ENCODE measurements at places on chromosomes 3 and 15. TPM values are rescaled to one million over a fixed set of nuclear protein-coding genes. Genes with fewer than 3 reads are reported as not detected.

DNA sequence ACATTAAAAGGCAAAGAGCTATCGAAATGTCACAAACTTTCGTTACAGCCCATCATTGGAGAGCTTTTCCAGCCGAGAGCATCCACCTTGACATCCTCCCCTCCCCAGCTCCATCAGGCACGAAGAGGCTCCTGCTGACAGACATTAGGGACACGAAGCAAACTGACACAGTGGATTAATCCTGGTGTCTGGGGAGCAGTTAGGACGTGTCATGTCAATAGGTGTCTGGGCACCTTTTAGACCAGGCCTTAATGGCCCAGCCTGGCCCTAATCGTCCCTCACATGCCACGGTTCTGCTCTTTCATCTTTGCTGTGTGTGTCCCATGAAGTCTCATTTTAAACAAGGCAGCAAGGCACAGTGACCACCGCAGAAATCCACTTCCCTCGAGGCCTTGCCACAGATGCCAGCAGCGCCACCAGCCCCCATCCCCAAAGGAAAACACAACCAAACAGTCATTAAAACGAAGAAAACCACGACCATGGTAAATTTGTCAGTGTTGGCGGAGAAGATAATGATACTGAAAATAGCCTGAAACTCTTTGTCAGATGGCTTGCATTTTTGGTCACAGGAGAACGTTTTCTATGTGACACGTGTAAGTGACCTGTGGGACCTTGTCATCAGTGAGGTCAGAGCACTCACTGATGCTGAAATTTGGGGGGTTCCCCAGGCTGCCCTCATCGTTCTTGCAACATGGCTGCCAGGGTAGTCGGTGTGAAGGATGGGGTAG, 16.3 kb upstream of the PCSK6 start:
- peaks cover 11% of the 10 kb centered on the region for H3K4me1 ChIP-seq
- peaks cover 3% of the 10 kb centered on the region for H3K27me3 ChIP-seq
- H3K27ac ChIP-seq: no peak overlapping the region
- no peak overlapping the region for H3K4me3 ChIP-seq

GRCh38 chr3:150603980-150604319, 829 bp downstream of the SELENOT start:
- peak overlapping the region; percentile 73 for H3K4me3 ChIP-seq
- no peak for DNase-seq
- H3K27ac ChIP-seq: peak overlapping the region; percentile 98
- H3K27me3 ChIP-seq: no peaks in the 10 kb centered on the region
- peaks cover 53% of the 10 kb centered on the region for H3K4me1 ChIP-seq

- no peak overlapping the region for H3K27ac ChIP-seq
- H3K4me1 ChIP-seq: no peaks in the 10 kb centered on the region
- H3K36me3 ChIP-seq: no peaks in the 10 kb centered on the region
- no peak for DNase-seq
- H3K27me3 ChIP-seq: no peaks in the 10 kb centered on the region
- H3K4me3 ChIP-seq: no peak overlapping the region
Observed at GRCh38 chr3:183472155-183472554, 43.7 kb upstream of the MCF2L2 start.

The PGBD4 gene
- 7.6 TPM for total RNA-seq

DNA sequence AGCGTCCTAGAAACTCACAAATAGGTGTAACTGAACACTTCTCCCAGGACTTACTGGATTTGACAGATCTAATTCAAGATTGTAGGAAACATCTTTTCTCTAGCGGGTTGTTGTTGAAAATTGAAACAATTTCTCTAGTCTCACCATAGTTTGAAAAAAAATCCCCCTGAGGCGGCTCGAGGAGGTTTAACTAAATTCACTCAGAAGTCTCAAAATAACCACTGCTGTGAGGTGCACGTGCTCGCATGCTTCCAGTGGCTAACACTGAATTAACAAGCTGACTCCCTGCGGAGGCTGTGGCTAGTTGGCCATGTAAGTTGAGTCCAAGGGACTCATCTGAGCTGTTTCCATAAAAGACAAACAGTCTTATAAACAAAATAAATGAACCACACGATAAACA, 503.9 kb downstream of the OCA2 start:
- H3K27ac ChIP-seq: no peak overlapping the region
- no peaks in the 10 kb centered on the region for H3K4me1 ChIP-seq
- no peak overlapping the region for H3K4me3 ChIP-seq
- no peak for DNase-seq

DNA sequence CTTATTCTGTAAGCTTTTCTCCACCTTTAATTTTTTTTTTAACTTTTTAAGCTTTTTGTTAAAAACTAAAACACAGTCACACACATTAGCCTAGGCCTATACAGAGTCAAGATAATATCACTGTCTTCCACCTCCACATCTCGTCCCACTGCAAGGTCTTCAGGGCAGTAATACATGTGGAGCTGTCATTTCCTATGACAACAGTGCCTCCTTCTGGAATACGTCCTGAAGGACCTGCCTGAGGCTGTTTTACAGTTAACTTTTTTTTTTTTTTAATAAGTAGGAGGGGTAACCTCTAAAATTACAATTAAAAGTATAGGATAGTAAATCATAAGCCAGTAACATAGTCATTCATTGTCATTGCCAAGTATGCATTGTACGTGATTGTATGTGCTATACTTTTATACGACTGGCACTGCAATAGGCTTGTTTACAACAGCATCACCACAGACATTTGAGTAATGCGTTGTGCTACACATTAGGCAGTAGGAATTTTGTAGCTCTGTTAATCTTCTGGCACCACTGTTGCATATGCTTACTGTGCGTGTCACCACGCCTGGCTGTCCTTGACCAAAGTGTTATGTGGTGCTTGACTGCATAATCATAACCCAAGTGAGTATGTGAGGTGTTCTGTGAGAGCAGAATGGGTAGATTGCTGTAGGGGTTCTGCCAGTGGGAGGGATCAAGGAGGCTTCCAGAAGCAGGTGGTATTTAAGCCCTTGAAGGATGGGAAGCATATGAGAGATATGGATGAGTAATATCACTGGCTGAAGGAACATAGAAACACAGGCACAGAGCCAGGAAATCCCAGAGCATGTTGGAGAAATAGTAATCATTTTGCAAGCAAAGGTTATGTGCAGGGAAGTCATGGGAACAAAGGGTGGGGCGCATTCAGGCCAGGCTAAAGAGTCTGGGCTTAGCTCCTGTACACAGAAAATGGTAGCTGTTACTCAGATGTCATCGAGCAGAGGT, 18.3 kb downstream of the FBXO22 start:
- H3K27me3 ChIP-seq: no peaks in the 10 kb centered on the region
- peak overlapping the region; percentile 53 for H3K27ac ChIP-seq
- peaks cover 22% of the 10 kb centered on the region for H3K4me1 ChIP-seq
- DNase-seq: peak; percentile 65

DNA sequence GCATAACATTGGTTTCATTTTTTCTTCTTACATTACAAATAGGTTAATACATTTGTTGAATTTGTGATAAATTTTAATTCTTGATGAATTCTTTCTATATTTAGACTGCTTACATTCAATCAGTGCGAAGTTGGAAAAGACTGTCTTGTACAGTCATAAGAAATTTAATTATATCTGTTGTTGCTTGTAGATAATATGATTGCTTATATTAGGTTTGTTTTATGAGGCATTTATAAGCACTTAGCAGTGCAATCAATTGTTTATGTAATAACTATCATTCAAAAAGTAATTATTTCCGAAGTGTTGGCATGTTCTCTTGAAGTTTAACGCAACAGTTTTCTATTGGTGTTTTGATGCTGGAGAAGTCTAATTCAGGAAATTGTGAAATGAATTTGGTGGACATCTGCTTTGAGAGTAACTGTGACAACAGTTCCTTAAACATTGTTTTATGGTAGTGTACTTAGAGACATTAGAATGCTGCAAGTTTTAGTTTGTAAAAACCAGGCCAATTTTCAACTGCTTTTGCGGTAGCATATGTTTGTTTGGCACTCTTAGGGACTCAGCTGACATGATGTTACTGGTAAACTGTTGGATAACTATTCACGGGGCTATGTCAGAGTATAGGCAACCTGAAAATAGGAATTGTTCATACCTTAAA, 99.7 kb downstream of the NAALADL2 start:
- H3K4me1 ChIP-seq: no peaks in the 10 kb centered on the region
- no peak overlapping the region for H3K27ac ChIP-seq
- no peak overlapping the region for H3K4me3 ChIP-seq
- no peaks in the 10 kb centered on the region for H3K36me3 ChIP-seq
- DNase-seq: no peak
- H3K27me3 ChIP-seq: no peaks in the 10 kb centered on the region

- no peak overlapping the region for H3K27ac ChIP-seq
- no peaks in the 10 kb centered on the region for H3K36me3 ChIP-seq
- H3K27me3 ChIP-seq: no peaks in the 10 kb centered on the region
- H3K4me1 ChIP-seq: no peaks in the 10 kb centered on the region
Observed at GRCh38 chr3:63624941-63625560, 27.4 kb upstream of the SNTN start.

DNA sequence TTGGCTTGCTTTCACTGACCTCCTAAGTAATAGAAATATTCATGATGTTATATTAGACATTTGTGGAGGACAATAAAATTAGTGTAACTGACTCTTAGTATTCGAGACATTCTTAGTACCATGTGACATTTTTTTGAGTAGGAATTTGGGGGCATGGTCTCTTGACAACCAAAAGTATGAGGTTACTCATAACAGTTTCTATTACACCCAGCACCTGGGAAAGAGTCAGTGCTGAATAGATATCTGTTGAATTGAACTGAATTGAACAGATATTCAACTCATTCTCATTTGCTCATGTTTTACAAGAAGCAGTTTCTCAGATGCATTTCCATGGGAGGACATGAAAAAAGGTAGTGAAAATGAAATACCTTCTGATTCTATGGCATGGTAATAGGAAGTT, 84.4 kb downstream of the CMSS1 start:
- no peak for DNase-seq
- H3K4me1 ChIP-seq: no peaks in the 10 kb centered on the region
- H3K4me3 ChIP-seq: no peak overlapping the region
- no peaks in the 10 kb centered on the region for H3K36me3 ChIP-seq

DNA sequence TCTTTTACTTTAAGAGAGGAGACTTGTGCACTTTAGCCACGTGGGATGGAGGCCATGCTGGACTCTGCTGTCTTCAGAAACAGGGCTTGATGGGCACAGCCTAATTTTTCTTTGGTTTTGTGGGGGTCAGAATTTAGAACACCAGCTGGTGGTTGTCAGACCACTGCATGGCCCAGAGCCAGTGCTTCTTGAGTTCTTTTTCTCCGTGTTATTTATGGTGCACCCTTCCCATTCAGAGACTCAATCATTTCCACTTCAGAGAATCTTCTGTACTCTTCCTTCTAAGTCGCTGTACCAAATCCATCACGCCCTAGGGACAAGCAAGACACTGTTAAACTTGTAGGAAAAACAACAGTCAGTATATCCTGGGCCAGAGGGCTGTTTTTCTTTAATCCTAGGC, 20.1 kb downstream of the PRR23A start:
- H3K27me3 ChIP-seq: no peaks in the 10 kb centered on the region
- no peak for DNase-seq
- H3K4me3 ChIP-seq: no peak overlapping the region
- H3K36me3 ChIP-seq: no peaks in the 10 kb centered on the region

DNA sequence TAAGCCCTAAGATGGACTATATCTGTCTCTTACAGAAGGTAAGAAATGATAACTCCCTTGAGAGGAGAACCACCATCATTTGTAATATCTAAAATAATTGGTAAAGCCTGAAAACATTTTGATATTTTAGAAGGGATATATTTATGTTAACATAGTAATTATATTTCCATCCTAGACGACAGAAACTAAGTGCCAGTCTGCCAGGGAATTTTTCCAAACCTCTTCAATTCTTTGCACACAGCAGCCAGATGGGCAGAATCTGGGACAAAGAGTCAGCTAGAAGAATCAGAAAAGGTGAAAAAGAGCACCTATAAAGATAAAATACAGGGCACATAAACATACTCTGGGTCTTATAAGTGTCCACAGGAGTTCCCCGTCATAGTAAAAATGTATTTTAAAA, 70.0 kb upstream of the CBLB start:
- H3K4me1 ChIP-seq: no peaks in the 10 kb centered on the region
- no peak for DNase-seq
- no peaks in the 10 kb centered on the region for H3K27me3 ChIP-seq
- H3K36me3 ChIP-seq: no peaks in the 10 kb centered on the region
- H3K4me3 ChIP-seq: no peak overlapping the region

DNA sequence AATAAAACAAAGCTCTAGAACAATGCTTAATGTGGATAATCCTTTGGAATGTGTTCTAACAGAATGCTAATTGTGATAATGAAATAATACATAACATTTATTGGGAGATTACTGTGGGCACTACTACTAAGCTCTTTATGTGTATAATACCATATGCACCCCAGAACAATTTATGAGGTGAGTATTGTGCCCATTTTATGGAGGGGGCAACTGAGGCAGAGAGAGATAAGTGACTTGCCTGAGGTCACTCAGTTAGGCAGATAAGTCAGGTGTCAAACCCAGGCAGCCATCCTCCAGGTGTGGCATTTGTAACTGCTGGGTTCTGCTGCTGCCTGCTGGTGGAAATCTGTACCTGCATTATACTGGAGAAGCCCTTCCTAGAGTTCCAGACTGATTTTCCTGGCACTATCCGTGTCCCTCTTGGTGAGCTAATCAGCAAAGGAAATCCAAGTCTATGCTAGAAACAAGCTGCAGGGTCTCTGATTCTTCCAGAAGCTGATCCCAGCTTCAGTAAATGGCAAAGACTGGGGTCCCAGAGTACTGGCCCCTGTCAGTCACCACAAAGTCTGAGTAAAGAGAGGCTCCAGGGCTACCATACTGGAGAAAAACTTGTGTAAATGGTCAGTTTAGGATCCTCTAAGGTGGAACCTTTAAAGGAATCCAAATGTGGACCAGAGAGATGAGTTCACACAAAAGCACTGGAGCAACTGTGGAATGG, 22.6 kb upstream of the RBP1 start:
- H3K27ac ChIP-seq: no peak overlapping the region
- H3K4me1 ChIP-seq: no peaks in the 10 kb centered on the region
- no peak overlapping the region for H3K4me3 ChIP-seq
- no peaks in the 10 kb centered on the region for H3K36me3 ChIP-seq
- peak; percentile 27 for DNase-seq

- no peak for DNase-seq
- H3K4me1 ChIP-seq: no peaks in the 10 kb centered on the region
- H3K36me3 ChIP-seq: no peaks in the 10 kb centered on the region
Observed at GRCh38 chr3:159128628-159129027, 326.8 kb downstream of the MFSD1 start.

The ANKDD1A gene
- 0.82 TPM for total RNA-seq

- no peaks in the 10 kb centered on the region for H3K36me3 ChIP-seq
- H3K4me3 ChIP-seq: no peak overlapping the region
- no peaks in the 10 kb centered on the region for H3K27me3 ChIP-seq
- no peak for DNase-seq
- no peaks in the 10 kb centered on the region for H3K4me1 ChIP-seq
Observed at GRCh38 chr3:115930168-115930567, 306.9 kb downstream of the GAP43 start.

GRCh38 chr3:125403789-125404188, 28.7 kb upstream of the ZNF148 start:
- DNase-seq: no peak

The WDR72 gene
- 0.16 TPM for total RNA-seq

The VIPR1 gene
- 565 TPM for total RNA-seq

- H3K4me3 ChIP-seq: no peak overlapping the region
- DNase-seq: peak; percentile 16
- no peak overlapping the region for H3K27ac ChIP-seq
- no peaks in the 10 kb centered on the region for H3K36me3 ChIP-seq
Observed at GRCh38 chr15:68258692-68259091, 18.9 kb upstream of the FEM1B start.

The CYP1A1 gene
- total RNA-seq: not detected
